Stimulated activated CD4-positive, alpha-beta T cell treated with anti-CD3 and anti-CD28 coated beads, Interleukin-1b, Interleukin-23, amount 100 ng/mL, for 1 hour (primary cell): ENCODE measurements at places on chromosomes 13 and 19.

- DNase-seq, result no peak
Observed at GRCh38 chr19:7674010-7675005, 2.6 kb upstream of the MCEMP1 start.

DNA sequence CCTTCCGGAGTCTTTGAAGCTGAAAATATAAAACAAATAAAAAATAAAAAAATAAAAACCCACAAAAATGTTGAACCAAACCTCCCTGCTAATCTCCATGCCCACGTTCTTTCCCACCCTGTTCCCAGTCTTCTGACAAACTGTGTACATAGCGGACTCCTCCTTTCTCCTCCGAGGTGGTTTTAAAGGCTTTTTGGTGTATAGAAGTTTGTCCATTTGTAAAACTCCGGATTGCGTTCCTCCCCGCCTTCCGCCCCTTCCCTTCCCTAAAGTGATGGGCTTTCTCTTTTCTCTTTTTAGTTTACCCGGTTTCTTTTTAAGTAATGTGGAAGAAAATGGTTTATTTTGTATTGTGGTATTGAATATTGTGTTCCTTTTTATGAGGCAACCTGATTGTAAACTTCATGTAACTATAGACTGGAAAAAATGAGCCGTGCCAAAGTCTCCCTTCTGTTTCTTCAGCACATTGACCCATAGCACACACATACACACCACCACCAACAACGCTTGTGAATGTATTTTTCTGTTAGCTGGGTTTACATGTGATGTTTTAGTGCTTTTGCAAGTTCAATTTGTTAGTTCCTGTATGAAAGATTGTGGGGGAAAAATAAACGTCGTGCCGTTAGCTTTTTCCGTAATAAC is 4.4 kb downstream of the ZIC2 start:
- DNase-seq, result no peak

DNA sequence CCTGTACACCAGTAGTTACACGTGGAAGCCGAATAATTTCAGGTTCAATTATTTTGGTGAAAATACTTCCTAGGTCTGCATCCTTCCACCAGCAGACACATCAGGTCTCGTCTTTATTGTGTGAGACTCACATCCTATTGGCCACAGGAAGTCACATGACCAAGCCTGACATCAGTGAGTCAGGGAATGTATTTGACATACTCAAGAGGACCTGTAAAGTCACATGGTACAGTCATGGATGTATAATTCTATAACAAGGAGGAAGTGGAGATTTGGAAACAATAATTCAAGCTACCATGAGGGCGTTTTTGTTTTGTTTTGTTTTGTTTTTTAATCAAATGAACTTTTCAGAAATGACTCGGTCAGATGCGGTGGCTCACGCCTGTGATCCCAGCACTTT is 9.3 kb upstream of the HIF3A start:
- DNase-seq, result no peak

DNA sequence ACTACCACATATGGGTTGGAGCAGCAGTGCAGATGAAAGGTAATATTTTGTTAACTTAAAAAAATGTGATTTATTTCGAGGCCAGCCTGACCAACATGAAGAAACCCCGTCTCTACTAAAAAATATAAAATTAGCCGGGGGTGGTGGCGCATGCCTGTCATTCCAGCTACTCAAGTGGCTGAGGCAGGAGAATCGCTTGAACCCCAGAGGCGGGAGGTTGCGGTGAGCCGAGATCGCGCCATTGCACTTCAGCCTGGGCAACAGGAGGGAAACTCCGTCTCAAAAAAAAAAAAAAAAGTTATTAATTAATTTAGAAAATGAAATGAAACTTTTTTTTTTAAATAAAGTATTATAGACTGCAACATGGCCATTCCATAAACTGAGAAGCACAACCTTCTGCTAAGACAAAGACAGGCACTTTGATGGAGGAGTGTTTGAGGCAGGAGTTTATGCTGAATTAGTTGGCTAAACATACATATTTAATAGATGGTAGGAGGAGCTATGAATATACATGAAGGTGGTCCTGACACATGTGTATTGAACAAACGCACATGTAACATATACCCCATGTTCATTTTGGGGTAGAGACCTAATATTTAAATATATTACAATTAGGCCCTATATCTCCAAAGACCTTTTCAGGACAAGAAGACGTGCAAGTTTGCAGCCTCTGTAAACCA is 1485.3 kb upstream of the MIR17HG start:
- no peak for DNase-seq

DNA sequence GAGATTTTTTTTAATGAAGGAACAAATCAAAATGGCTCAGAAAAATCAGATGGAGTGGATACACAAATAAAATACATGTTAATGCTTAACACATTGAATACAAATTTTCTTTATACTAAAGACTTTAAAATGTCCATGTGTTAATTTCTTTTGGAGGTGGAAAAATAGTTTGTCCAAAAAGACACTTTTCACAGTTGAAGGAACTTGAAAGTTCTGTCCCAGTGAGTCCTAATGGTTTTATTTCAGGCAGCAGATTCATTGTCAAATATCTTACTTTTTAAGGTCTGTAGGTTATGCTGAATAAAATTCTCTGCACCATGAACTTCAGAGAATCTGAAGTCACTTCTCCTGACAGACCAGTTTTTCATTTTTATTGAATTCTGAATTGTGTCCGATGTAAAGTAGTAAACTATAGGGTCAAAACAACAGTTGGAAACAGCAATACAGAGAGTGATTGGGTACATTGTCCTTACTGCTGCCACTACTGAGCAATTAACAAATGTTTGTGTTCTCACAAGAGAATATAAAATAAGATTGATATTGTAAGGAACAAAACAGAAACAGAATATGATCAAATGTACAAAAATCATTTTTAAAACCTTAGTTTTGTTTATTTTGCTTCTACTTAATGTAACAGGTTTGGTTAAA is 1.6 kb downstream of the LPAR6 start:
- no peak for DNase-seq

DNA sequence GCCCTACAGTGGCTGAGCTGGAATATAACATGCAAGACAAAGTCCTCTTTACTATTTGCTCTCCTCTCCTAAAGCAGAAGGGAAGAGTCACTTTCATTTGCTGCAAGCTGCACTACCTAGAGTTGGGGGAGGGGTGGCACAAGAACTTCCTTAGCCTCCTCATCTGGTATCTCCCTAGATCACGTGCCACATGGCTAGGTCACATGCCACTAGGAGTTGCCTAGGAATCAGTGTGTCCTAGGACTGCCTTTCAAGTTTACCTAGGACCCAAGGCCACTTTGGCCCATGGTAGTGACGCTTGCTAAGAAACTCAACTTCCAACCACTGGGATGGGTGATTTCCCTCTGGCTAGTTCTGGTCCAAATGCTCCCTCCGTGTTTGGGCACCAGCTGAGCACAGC is 625.2 kb downstream of the DIAPH3 start:
- no peak for DNase-seq

DNA sequence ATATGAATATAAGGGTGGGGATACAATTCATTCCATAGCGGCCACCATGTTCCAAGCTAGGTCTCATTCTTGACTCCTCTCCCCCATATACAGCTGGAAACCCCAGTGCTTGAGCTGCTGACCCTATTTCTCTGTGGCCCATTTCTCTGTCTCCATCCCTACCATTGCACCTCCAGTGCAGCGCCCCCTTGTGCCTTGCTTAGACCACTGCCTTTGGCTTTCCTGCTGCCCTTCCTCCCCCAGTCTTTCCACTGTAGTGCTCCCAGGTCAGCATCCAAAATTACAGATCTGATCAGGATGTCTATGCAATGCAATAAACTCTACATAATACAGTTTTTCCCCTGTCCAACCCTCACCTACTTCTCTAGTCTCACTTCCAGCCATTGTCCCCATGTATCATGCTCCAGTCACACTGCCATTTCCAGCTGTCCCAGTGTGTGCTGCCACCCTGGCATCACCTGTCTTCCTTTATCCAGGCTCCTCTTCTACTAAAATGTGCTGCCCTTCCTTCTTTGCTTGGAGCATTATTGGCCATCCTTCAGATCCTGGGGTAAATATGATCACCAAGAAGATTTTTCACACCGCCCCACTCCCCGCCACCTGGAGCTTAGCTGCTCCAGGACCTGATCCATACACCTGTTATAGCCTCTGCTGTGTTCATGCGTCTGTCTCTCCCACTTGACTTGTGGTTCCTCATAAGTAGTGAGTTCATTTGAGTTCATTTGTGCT is 199.4 kb upstream of the IPO5 start:
- no peak for DNase-seq

DNA sequence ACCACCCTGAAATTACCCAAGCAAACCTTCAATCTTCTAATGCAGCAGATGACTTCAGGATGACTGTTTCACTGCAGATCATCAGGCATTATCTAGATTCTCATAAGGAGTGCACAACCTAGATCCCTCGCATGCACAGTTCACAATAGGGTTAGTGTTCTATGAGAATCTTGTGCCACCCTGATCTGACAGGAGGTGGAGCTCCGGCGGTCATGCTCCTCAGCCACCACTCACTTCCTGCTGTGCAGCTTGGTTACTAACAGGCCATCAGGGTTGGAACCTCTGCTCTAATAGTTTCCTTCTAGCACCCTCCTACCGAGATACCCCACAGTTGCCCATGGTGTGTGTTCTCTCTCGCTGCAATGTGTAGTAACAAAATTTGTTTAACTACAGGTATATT is 442.8 kb downstream of the FGF14 start:
- no peak for DNase-seq

DNA sequence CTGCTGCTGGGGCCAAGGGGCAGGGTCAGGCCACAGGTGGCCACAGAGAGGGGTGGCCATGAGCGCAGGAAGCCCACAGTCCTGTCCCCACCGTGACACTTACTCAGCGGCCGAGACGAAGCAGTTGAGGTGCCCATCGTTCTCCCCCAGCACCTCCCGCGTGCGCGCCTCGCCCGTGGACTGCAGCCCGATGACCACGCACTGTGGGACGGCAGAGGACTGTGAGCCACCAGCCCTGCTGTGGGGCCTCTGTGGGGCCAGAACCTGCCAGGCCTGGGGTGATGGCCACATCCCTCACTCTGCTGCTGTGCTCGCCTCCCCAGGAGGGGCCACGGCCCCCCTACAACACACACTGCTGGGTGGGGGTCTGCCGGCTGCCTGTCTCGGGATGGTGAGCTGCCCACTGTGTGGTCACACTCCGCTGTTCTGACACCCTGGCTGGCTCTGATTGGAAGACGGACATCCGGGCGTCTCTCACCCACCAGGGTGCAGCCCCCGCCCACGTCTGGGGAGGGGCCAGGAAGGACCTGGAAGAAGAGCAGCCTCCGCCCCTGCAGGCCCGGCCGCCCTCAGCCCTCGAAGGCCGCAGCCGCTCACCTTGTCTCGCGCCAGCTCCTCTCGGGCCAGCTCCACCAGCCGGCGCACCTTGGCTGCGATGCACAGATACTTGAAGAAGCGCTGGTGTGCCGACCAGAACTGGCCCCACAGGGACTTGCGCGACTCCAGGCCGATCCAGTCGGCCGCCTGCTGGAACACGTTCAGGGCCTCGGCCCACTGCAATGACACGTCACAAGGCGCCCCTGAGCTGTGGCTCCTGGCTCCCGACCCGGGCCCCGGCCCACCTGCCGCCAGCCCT is 13.2 kb downstream of the GPX4 start:
- DNase-seq, result no peak

- no peak for DNase-seq
Observed at GRCh38 chr13:101486708-101487437, 34.4 kb downstream of the ITGBL1 start.

DNA sequence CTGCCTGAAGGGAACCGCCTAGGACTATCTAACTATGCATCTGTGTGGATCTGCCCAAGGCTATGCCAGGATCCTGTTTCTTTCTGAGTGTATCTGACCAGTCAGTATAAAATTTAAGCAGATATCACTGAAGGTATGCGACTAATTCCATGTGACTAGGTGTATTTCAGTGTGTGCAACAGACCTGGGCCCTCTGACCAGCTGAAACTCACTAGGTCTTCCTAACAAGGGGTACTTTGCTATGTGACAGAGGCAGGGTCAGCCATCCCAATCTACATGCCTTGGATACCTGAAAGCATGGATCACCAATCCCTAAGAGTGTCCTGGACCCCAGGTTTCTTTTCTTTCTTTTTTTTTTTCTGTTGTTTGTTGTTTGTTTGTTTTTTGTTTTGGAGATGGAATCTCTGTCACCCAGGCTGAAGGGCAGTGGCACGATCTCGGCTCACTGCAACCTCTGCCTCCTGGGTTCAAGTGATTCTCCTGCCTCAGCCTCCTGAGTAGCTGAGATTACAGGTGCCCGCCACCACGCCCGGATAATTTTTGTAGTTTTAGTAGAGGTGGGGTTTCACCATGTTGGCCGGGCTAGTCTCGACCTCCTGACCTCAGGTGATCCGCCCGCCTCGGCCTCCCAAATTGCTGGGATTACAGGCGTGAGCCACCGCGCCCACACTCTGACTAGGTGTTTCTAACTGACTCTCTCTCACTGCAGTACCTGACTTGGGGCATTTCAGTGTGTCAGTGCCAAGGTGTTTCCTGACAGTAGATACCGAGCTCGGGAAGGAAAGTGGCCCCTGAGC is 43.5 kb downstream of the FCGBP start:
- no peak for DNase-seq

GRCh38 chr13:83085186-83085900 is 796.9 kb downstream of the SLITRK1 start:
- DNase-seq, result no peak

GRCh38 chr19:3075605-3076431 is 13.5 kb upstream of the TLE5 start:
- DNase-seq, result peak; percentile 77

- DNase-seq, result no peak
Observed at GRCh38 chr13:30577401-30577852, 40.3 kb upstream of the USPL1 start.

GRCh38 chr13:50198508-50198907 is 183.3 kb downstream of the KCNRG start:
- DNase-seq, result no peak

GRCh38 chr19:18141031-18141430 is 11.9 kb upstream of the PIK3R2 start:
- DNase-seq, result no peak

GRCh38 chr13:83220241-83220640 is 662.0 kb downstream of the SLITRK1 start:
- no peak for DNase-seq

- no peak for DNase-seq
Observed at GRCh38 chr19:17103177-17103576, 27.6 kb downstream of the MYO9B start.

DNA sequence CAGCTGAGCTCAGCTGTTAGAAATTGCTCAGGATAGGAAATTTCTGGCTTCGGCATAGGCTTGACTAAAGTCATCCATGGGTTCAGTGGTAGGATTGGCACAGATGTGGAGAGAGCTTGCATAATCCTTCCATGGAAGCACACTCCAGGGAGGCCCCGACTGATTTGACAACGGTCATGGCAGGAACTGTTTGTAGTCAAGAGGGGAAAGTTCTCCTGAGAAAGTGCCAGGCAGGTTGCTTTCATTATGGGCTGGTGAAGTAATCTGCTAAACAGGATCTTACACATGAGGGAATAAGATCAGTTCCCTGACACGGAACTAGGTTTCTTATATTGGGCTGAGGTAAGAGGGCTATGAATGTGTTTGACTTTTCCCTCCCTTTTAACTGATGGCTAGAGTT is 120.1 kb downstream of the RGCC start:
- DNase-seq, result no peak

GRCh38 chr13:42312817-42313431 is 41.0 kb downstream of the AKAP11 start:
- no peak for DNase-seq
